ENCODE measurements at places on chromosomes 4 and X. TPM values are rescaled to one million over a fixed set of nuclear protein-coding genes. Genes with fewer than 3 reads are reported as not detected.

TCEAL7 gene
- total RNA-seq = 23.6 TPM

DDX53 gene
- not detected for total RNA-seq

TRIM75 gene
- total RNA-seq = not detected

HTT gene
- total RNA-seq = 37.4 TPM

CCDC158 gene
- 0.65 TPM for total RNA-seq

TDO2 gene
- 1.5 TPM for total RNA-seq

PPEF2 gene
- total RNA-seq = not detected

SRPX2 gene
- 55.6 TPM for total RNA-seq

F11 gene
- not detected for total RNA-seq

NEXMIF gene
- under 0.01 TPM for total RNA-seq

MAP3K15 gene
- not detected for total RNA-seq

SPP1 gene
- 22.7 TPM for total RNA-seq

SAGE1 gene
- not detected for total RNA-seq

SLC4A4 gene
- 0.85 TPM for total RNA-seq

All from hair follicle dermal papilla cell (primary cell).